ENCODE measurements at places on chromosomes 11 and 22.

DNA sequence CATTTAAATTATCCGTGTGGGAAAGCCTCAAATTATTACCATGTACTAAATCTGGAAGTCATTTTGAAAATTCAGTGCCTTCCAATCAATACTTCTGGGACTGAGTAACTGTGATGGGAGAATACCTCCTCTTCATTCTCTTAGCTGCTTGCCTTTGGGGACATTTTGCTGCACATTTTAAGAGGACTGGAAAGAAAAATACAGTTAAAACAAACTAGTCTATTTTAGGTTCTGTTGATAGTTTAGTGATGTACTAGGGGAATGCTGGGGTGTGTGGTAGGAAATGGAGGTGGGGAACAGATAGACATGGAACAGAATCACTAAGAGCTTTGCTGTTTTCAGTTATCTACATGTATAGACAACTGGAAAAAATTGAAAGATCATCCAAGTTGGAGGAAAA lies 65.7 kb upstream of the APOA1 start:
- no peak for DNase-seq

- no peak for DNase-seq
Observed at GRCh38 chr22:19884954-19885751, 30.5 kb upstream of the GNB1L start.

- no peak for DNase-seq
Observed at GRCh38 chr11:11500744-11501487, 120.9 kb downstream of the GALNT18 start.

- DNase-seq: no peak
Observed at GRCh38 chr11:112852143-112852866, 108.9 kb upstream of the NCAM1 start.

GRCh38 chr11:65857500-65857852 lies 504 bp downstream of the CFL1 start:
- DNase-seq: no peak

DNA sequence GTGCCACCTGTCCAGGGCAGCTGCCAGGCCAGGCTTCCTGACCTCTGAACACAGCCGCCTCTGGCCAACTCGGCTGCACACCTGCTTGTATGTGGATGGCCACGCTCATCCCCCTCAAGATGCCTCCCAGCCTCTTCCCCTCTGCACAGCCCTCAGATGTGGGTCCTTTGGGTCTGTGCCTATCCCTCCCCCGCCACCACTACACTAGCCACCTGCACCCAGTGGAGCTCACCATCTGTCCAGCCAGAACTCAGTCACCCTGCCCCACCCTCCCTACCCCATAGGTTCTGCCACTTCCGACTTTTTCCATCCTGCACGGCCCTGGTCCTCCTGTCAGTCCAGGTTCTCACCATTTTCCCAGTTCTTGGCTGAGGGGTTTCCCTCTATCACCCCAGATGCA lies 44.6 kb downstream of the PHF21B start:
- no peak for DNase-seq

- DNase-seq: no peak
Observed at GRCh38 chr22:27811778-27812177, 10.2 kb upstream of the MN1 start.

- DNase-seq: no peak
Observed at GRCh38 chr11:68756171-68756766, 4.9 kb upstream of the TESMIN start.

GRCh38 chr22:19758896-19759426 lies 1.6 kb upstream of the TBX1 start:
- no peak for DNase-seq

DNA sequence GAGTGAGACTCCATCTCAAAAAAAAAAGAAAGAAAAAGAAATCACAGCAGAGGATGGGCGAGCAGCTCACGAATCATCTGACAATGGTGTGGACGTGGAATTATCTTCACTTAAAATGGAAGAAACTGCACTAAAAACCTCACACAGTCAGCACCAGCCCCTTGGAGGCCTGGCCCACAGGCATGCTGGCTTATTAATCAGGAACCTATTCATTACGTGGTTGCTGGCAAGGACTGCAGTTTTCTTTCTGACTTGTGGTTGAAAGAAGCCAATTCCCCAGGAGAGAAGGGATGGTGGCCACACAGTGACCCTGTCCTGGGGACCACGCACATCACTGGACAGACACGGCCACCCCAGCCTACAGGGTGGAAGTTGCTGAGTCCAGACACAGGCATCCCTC lies 401.1 kb downstream of the CTTN start:
- DNase-seq: no peak

- no peak for DNase-seq
Observed at GRCh38 chr11:102467080-102467708, 14.6 kb upstream of the TMEM123 start.

DNA sequence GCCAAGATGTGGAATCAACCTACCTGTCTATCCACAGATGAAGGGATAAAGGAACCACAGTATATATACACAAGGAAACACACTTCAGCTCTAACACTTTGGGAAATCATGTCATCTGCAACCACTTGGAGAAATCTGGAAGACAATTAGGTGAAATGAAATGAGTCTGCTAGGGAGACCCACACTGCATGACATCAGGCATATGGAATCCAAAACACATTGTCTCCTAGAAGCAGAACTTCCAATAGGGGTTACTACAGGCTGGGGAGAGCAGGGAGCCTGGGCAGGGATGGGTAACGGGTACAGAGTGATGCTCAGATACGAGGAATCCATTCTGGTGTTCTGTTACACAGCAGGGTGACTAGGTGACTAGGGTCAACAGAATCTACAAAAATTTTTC lies 18.3 kb downstream of the RGL4 start:
- DNase-seq: no peak

DNA sequence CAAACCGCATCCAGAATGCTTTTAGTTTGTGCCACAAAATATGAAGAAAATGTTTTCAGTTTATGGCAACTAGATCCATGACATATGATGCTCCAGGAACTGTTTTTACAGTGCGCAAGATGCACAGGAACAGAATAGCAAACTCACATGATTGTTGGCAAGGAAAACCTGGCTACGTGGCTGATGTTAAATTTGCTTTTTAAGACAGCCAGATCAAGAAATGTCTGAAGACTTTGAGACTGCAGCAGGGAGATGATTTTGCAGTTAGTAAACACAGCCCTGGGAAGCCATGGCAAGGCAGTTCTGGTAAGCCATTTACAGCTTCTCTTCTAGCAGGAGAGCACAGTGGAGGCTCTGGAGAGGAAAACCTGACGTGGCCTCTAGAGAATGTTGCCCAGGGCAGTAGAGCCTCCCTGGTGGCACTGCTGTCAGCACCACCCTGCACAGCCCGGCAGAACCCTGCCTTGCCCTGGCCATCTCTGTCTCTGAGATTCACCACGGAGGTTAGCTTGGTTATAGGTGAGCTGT lies 69.8 kb upstream of the TNRC6B start:
- DNase-seq: no peak

GRCh38 chr22:37896939-37897338 lies 9.2 kb upstream of the MICALL1 start:
- no peak for DNase-seq

DNA sequence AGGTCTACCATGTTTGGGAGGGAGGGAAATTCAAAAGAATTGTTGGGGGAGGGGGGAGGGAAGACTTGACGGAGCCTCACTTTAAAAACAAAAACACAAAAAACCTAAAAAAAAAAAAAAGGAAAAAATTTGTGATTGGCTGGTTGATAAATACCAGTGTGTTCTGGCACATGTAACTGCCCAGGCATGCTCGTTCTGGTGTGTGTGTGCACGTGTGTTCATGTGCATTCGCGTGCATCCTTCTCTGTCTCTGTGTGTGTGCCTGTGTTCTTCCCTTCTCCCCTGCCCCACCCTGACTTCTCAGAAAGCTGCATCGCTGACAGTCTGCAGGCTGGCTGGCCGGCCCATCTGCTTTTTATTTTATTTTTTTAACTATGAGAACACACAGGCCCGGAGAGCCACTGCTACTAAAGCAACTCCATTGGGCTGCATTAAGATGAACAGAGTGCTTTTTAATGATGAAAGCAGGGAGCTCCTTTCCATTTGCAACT lies 22.6 kb upstream of the ADSL start:
- DNase-seq: no peak

GRCh38 chr11:131938351-131938751 lies 567.9 kb downstream of the NTM start:
- DNase-seq: no peak

- no peak for DNase-seq
Observed at GRCh38 chr11:72607496-72607895, 66.7 kb downstream of the PDE2A start.

DNA sequence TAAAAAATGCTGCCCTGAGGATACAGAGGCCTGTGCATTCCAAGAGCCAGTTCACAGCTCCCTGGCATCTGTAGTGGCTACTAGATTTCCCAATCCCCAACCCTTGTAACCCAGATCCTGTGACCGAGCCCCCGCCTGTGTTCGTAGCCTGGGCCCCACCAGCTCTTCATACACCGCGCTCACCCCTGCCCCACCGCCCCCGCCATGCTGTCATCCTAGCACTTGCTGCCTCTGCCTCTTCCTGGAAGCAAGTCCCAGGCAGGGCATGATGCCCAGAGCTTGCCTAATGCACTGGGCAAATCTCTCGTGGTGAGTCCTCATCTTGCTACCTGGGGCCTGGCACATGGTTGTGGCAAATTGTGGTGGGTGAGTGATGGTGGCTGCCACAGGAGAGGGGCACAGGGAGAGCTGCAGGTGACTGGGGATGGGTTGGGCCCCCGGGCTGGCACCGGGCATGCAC lies 7.1 kb downstream of the MGAT3 start:
- no peak for DNase-seq

- no peak for DNase-seq
Observed at GRCh38 chr22:25071720-25072119, 119.2 kb downstream of the KIAA1671 start.

- DNase-seq: no peak
Observed at GRCh38 chr11:72085621-72086351, 5.1 kb downstream of the LRRC51 start.

DNA sequence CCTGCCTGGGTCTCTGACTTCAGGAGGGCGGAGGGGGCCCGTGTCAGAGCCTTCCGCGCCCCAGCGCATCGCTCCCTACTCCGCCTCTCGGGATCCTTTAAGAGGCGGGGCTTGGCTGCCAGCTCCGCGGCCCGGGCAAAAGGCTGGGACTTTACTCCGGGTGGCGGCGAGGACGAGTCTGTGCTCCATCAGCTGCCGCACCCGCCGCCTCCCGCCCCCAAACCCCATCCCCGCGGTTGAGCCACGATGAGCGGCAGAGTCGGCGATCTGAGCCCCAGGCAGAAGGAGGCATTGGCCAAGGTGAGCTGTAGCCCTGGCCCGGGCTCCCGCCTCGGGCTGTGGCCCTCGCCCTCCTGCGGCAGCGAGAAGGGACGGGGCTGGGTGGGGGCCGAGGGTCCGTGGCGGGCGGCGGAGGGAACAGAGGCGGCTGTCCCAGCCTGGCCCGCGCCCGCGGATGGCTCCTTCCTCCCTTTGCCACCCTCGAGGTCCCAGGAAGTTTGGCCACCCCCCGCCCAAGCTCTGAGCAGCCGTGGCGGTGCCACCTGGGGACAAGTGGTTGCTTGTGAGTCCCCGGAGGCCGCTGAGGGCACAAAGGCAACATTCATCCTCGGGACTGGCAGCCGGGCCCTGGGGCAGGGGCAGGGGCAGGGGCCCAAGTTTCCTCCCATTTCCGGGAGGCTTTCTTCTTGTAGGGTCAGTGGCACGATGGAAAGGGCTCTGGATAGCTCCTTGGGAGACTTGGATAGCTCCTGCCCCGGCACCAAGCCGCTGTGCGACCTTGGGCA lies at the start of gene SEC14L2:
Gene SEC14L2 (plus strand): TSS at position 148 of the 785 bp plus-strand sequence. CDS start 99 bp downstream, at position 247.
- DNase-seq: no peak

DNA sequence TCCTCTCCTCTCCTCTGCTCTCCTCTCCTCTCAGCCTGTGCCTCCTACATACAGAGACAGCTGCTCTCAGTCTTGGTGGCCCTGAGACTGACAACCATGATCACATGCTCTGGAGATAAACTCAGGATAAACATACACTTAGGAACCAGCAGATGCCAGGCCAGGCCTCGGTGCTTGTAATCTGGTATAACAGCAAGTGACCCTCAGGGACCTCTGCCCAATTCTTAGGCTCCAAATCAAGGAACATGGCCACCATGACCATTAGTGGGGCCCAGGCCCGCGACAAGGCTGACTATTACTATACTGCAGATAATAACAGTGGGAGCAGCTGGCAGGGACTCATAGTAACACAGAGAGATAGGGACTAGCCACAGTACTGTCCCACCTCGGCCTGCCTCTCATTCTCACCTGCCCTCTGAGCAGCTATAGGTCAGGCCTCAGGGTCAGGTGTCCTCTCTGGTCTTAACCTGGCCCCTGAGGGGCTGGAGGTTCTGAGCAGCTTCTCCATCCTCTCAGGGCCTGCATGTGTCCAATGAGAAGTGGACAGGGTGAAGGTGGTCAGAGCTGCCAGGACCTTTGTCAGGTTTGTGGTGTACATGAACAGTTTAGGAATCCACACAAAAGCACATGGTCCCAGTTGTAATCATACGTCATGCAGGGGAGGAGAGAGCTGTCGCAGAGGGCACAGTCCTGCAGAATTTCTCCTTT lies 106.1 kb downstream of the GGTLC2 start:
- DNase-seq: no peak

- DNase-seq: no peak
Observed at GRCh38 chr11:107590460-107591377, at the start of gene ELMOD1. Gene ELMOD1, plus strand, starts transcription at chr11:107591147. Its CDS starts 27,043 bp downstream, at chr11:107618190.

DNA sequence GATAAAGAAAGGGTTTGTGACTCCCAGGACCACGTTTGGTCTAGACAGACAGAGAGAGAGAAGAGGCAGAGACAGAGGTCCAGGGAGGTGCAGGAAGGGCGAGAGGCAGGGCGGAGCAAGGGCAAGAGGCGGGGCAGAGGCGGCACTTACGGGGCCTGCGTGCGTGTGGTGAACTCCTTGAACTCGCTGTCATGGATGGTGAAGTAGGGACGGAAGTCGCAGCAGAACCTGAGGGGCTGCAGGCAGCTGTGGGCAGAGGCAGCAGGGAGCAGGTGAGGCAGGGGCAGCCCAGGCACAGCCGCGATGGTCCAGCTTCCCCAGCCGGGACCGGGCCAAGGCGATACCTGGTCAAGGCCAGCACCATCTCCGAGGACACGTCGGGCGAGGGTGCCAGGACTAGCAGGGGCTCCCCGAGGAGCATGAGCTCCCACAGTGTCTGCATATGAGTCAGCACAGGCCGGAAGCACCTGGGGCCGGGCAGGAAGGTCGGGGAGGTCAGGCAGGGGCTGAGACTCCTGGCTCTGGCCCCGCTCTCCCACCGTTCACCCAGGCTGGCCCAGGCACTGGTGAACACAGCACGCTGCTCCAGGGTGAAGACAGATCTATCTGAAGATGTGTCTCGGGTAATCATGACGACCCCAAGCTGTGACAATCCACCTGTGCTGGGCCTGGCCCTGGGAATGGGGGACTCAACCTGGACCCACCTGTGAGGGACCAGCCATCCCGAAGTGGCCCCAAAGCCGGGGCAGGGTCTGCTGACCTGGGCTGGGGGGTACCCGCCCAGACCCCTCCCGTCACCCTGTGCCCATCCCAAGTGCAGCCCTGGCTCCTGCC lies 7.2 kb upstream of the PLXNB2 start:
- no peak for DNase-seq
